Activated T-helper 1 cell treated with Interleukin-2 at 50 U/mL for 16 hours (primary cell): ENCODE measurements at places on chromosomes 3 and 15.

DNA sequence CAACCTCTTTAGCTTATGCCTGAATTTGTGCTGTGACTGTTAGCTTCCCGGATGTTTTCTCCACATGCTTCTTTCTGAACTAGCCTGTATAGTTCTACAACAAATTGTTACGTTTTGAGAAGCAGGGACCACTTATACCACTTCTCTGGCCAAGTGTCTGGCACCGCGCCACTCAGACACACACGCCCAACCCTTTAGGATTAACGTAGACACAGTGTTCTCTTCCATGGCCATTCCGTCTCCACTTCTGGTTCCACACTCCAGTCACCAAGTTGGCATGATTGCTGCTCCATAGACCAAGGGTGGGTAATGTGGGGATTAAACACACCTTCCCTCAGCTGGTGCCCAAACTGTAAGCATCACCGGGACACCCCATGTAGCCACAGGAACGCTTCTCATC lies 755 bp upstream of the TMEM108 start:
- DNase-seq = no peak

DNA sequence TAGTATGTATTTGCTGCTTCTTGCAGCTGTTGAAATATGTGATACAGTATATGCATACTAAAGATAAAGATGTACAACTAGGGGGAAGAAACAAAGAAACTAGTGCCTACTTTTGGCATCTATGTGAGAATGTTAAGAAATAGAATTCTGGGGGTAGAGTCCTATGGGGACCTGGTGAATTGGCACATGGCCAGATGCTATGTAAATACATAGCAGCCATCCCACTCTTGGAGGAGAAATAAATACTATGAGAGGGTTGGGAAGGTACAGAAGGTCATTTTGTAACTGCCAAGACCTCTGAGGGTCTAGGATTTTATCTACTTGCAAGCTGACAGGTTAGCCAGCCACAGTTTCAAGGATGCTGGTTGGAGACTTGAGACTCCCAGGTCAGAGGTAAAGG lies 298.3 kb upstream of the TBL1XR1 start:
- DNase-seq = no peak

GRCh38 chr3:169204751-169205150 lies 458.8 kb downstream of the MECOM start:
- DNase-seq = no peak

GRCh38 chr3:109132801-109133473 lies 3.6 kb upstream of the C3orf85 start:
- DNase-seq = no peak

- peak; percentile 48 for DNase-seq
Measured at GRCh38 chr3:180679178-180680096, at the start of gene CCDC39. CCDC39 (minus strand) TSS chr3:180679489; CDS start chr3:180679380, 109 bp downstream.

- DNase-seq = no peak
Measured at GRCh38 chr3:130960139-130960795, 66.4 kb downstream of the ASTE1 start.

GRCh38 chr15:92843326-92843725 lies 56.8 kb upstream of the CHD2 start:
- DNase-seq = no peak
